Cortex of kidney (tissue), 1 donor: ENCODE measurements at places on chromosomes 2 and 18.

DNA sequence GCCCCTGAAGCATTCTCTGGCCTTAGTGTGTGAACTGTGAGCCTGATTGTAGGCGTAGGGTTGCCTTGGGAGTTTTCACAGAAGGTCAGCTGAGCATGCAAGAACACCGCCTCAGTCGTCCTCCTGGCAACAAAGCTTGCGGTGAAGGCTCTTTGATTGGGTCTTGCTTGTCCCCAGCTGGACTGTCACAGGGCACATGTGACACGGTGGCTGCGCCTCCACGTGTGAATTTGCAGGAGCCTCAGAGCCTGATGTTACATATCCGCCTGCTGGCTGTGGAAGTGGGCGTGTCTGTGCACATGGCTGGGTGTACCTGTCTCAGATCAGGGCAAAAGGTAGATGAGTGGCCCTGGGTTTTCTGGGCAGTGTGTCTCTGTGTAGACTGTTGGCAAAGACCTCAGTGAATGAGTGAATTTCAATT lies 228.7 kb downstream of the HAUS1 start:
- DNase-seq = no peak

GRCh38 chr2:135949451-135950234 lies 35.8 kb downstream of the DARS1 start:
- no peak for DNase-seq

DNA sequence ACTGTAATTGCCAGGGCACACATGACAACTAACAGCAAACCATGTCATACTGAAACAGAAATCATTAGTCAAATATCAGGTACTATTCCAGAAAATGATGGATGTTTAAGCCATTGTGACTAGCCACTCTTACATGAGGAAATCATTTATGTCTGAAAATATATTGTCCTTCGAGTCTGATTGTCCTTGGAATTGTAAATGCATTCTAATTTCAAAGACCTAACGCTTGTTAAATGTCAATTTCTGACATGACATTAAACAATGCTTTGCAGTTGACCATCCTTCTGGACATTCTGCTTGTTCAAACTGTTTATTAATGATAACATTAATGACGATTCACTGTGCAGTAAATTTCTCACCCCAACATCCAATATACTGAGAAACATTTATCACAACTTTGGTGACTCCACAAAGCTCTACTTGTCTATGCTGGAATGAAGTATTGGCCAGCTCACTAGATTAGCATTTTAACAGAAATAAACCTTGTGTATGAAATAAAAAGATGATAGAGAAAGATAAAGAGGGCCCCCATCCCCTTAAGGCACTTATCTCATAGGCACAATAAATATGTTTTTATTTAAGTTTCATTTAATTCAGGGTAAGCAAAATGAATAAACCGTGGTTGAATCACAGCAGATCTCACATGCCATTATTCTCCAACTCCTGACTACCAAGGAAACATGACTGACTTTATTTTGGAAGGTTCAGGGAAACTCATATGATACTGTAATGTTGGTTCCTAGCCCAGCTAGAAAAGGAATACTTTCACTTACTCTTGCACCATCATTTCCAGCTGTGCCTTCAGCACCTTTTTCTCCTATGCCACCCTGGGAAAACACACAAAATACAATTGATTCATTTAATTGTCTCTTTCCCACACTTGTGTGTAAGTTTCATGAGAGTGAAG lies 82.3 kb downstream of the COL3A1 start:
- DNase-seq = no peak

GRCh38 chr2:196925051-196925767 lies 1.3 kb downstream of the PGAP1 start:
- DNase-seq = no peak

GRCh38 chr2:68237976-68238580 lies 14.3 kb downstream of the PPP3R1 start:
- no peak for DNase-seq

DNA sequence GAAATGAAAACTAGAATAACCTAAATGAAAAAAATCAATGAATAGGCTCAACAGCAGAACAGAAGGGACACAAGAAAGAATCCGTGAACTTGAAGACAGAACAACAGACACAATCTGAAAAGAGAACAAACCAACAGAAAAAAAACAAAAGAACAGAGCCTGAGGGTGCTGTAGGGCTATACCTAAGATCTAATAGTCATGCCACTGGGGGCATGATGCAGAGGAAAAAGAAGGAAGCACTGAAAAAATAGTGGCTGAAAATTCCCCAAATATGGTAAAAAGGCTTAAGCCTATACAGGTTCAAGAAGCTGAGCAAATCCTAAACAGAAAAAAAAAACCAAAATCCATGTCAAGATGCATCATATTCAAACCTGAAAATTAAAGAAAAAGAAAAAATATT lies 50.3 kb downstream of the KANSL3 start:
- DNase-seq = no peak

- DNase-seq = no peak
Observed at GRCh38 chr18:11081009-11081532, 68.3 kb downstream of the PIEZO2 start.

- DNase-seq = no peak
Observed at GRCh38 chr2:134819334-134819733, 19.1 kb upstream of the ACMSD start.

GRCh38 chr2:41495050-41495449 lies 552.8 kb upstream of the PKDCC start:
- DNase-seq = no peak

GRCh38 chr2:67798541-67799160 lies 264.2 kb downstream of the C1D start:
- no peak for DNase-seq

- no peak for DNase-seq
Observed at GRCh38 chr2:24253303-24253919, 78.6 kb downstream of the FAM228A start.

GRCh38 chr2:200428961-200429665 lies 80.8 kb downstream of the KCTD18 start:
- DNase-seq = no peak

DNA sequence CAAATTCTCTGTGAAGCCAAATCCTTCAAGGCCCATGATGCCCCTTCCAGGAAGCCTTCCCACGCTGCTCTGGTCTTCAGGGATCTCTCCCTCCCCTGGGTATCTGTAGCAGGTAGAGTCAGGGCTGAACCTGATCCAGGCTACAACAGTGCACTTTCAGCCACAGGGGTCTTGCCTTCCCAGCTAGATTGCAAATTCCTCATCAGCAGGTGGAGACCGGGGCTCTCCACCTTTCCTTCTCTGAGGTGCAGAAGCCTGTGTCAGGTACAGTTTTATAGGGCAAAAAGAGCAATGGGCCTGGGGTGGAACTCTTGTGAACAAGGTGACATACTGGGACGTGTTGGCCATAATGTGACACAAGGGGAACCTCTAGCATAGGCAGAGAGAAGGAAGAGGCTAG lies 312.9 kb downstream of the MYCN start:
- no peak for DNase-seq

DNA sequence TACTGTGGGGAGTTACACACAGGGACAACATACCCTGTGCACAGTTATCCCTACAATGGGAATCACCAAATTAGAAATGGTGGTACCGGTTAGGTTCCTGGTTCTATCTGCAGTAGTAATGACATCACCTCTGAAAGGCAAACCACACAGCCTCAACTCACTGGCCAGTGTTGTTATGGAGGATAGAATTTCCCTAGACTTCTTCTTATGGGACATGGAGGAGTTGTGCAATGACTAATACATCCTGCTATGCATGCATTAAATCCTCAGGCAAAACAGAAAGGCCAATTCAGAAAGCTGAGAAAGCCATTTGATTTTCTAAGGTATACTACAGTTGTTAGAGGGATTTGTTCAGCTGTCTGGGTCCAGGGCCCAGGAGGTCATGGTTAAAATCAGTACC lies 439.3 kb downstream of the TMX3 start:
- DNase-seq = no peak

DNA sequence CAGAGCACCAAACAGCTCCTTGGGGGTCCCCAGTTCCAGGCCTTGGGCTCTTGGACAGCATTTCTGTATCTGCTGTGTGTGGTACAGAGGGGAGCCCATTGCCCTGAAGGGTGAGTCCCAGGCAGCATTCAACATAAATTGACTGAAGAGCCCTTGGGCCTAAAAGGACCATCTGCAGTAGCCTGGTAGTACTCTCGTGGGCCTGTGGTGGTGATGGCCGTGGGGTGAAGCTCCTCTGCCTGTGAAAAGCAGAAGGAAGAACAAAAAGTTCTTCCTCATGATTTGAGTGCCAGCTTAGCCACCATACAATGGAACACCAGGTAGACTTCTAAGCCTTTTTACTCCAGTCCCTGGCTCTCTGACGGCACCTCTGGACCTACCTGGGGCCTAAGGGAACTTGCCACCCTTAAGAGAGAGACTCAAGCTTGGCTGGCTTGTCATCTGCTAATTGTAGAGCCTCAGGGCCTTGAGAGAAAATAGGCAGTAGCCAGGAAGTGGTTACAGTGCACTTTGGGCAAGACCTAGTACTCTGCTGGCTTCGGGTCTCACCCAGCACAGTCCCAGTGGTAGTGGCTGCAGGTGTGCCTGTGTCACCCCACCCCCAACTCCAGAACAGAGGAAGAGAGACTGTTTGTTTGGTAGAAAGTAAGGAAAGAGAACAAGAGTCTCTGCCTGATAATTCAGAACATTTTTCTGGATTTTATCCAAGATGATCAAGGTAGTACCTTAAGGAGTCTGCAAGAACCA lies 84.6 kb upstream of the CERS6 start:
- DNase-seq = no peak

GRCh38 chr2:19086231-19086651 lies 272.2 kb downstream of the OSR1 start:
- DNase-seq = no peak

DNA sequence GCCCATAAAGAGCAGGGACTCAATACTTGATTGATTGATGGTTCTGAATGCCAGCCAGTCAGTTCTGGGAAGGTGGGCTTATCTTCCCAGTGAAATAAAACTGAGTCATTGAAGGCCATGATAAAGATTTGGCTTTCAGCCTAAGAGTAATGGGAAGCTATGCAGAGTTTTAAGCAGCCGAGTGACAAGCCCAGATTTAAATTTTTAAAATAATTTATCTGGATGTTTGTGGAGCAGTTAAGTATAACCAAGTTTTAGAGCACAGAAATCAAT lies 122.8 kb downstream of the RAPGEF4 start:
- DNase-seq = no peak

GRCh38 chr18:38902796-38903195 lies 1337.2 kb upstream of the CELF4 start:
- DNase-seq = no peak

- DNase-seq = no peak
Observed at GRCh38 chr2:128260239-128261138, 58.2 kb downstream of the HS6ST1 start.

DNA sequence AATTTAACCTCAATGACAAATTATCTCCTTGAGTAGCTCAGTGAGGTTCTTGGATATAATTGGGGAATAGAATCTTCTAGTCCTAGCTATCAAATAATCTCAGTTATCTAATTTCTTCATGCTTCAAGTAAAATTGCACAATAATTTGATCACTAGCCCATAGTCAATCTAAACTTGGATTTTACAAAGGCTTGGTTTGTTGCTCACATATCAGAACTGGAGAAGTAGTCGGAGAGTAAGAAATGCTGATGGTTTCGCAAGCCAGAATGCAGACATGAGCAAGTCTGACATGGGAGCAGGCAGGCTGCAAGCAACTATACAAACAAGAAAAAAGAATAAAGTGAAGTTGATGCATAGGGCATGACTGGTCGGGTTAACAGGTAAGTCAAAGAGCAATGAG lies 11.7 kb upstream of the PDE11A start:
- no peak for DNase-seq

DNA sequence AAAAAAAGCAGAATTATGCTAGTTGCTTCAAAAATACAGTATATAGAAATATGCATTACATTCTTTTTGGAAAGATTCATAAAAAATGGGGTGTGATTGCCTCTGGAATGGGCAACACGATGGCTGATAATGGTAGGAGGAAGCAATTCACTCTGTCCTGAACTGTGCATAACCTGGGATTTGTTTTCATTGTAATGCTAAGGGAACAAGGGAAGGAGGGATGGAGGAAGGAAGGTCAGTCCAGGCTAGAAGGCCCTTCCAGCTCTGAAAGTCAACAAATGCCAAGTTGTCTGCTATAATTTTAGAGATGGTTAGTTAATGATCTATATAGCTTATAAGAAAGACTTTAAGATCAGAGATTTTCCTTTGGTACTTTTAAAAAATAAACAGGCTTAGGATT lies 40.8 kb downstream of the BUB1 start:
- no peak for DNase-seq

- DNase-seq = no peak
Observed at GRCh38 chr2:236582968-236583367, 13.3 kb downstream of the ACKR3 start.

GRCh38 chr2:108355906-108356734 lies 21.6 kb upstream of the SULT1C4 start:
- no peak for DNase-seq
